ENCODE measurements at places on chromosomes 1 and 21.

DNA sequence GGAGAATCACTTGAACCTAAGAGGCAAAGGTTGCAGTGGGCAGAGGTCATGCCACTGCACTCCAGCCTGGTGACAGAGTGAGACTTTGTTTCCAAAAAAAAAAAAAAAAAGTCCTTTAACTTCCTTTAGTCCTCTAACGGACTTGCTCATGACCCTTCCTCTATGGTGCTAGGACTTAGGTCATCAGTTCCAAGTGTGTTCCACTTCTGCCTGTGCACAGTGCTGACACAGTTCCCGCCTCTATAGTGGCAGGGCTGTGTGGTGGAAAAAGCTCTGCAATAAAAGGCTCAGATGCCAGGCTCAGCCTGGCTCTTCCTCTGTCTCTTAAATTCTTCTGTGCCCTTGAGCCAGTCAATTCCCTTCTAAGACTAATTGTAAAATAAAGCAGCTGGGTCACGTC, 22.0 kb downstream of the CC2D1B start:
- no peak for DNase-seq

- no peak for DNase-seq
Observed at GRCh38 chr1:160567858-160568682, 11.2 kb downstream of the CD84 start.

DNA sequence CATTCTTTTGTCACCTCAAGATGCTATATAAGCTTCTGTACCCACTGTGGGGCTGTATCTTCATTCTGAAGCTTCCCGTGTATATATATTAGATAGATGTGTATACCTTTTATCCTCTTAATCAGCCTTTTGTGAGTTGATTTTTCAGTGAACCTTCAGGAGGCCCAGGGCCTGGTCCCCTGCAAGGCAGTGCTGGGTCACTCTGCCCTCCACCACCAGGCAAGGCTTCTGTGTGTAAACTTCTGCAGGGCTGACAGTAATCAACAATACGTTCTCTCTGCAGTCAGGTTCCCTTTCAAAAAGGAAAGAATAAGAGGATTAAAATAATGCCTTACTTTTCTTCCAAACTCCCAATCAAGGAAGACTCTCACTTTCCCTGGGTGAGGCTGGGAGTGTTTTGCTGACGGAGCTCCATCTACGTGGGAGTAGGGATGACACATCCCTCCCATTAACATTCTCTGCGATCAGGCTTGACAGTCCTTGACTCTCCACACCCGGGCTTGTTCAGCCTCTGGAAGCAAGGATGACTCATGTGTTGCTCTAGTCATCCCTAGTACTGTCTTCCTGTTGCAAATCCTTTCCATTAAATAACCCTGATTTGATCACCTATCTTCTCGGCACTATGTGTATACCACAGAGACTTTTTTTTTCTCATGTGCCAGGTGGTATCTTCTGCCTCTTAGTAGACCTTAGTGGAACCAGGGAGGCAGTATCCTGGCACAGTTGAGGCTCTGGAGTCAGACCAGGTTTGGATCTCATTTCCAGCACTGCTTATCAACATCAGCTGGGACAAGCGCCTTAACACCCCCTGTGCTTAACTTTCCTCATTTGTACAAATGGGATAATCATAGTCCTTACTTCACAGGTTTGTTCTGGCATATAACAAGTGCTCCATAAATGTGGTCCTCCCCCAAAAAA, 70.3 kb upstream of the KCNK1 start:
- no peak for DNase-seq

DNA sequence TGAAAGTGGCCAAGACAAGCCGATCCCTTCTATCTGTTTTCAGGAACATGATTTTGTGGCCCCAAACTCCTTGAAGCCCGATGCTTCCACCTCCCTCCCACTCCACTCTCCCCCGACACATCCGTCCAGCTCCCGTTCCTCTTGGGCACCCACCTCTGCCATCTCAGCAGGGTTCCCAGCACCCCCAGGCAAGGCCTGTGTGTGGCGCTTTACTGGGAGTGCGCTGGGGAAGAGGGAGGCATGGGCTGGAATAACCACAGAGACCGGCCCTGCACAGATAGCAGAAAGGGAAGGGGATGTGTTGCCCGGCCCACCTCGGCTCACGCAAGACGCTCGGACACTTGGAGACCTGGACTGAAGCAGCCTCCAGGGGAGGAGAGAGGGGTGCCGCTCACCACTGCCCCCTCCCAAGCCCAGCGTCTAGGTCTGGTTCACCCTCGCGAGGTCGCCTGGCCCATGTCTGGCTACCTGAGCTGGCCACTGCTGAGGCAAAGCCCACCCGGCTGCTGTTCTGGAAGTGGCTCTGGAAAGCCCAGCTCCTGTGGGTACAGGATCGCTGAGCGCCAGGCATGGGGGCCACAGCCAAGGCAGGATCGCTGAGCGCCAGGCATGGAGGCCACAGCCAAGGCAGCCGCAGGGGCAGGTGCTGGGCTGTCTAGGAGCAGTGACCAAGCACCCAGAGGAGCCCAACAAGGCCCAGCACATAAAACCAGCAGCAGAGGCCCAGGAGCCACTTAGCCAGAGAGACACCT, 23.8 kb upstream of the COL18A1 start:
- no peak for DNase-seq

GRCh38 chr1:207966521-207966920, 55.6 kb upstream of the CD34 start:
- DNase-seq, result no peak

- DNase-seq, result peak; percentile 39
Observed at GRCh38 chr1:54158071-54158470, 5.3 kb upstream of the CDCP2 start.

GRCh38 chr21:34649400-34649799, 19.4 kb upstream of the CLIC6 start:
- DNase-seq, result no peak
